ENCODE measurements at places on chromosomes 2 and 18. TPM values are rescaled to one million over a fixed set of nuclear protein-coding genes. Genes with fewer than 3 reads are reported as not detected.
A peak's percentile ranks its signal among the peaks of the same experiment; 100 is the strongest.

DNA sequence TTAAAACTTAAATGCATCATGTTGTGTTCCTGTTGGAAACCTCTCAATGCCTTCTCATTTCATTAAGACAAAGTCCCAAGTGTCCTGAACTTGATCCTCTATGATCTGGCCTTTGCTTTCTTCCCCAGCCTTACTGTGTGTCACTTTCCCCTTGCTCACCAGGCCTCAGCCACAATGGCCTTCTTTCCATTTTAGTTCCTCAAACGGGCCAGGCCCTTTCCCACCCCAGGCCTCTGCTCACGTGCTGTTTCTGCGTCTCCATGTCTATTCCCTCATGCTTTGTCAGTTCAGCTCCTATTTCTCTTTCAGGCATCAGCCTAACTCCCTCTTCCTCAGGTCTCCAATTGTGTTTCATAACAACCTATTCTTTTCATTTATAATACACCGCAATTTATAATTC is 19.5 kb downstream of the CXCR4 start:
- DNase-seq: no peak

- DNase-seq: no peak
These were observed 260.7 kb downstream of the FHOD3 start for GRCh38 chr18:36558234-36558633.

DNA sequence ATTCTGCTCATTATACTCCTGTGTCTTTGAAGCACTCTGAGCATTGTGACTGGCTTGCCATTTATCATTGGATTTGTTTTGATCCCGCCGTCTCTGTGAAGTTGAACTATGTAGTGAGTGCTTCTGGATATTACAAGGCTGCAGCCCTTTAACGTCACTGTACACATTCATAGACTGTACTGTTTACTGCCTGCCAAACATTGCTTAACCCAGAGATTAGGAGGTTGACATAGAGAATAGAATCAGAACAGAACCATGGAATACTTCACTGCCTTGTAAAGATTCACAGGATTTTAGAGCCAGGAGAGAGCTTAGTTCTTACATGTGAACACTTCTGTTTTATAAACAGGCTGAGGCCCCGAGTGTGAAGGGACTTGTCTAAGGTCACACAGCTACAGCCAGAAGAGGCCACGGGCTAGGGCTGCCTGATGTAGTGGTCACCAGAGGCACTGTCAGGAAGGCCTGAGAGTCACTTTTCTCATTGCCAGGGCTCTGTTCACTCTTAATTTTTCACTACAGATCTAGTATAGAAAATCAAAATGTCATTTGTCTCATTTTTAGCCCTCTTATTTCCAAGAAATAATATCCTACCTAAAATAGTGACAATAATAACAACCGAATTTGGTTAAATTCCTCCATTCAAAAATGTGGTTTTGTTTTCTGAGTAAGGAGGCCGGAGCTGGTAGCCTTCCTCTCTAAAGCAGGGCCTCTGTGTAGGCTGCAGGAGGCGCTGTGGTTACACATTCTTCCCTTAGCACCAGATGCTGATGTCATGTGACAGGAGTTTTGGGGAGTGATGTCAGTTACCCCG is 87.9 kb downstream of the UGGT1 start:
- peak; percentile 67 for DNase-seq

DNA sequence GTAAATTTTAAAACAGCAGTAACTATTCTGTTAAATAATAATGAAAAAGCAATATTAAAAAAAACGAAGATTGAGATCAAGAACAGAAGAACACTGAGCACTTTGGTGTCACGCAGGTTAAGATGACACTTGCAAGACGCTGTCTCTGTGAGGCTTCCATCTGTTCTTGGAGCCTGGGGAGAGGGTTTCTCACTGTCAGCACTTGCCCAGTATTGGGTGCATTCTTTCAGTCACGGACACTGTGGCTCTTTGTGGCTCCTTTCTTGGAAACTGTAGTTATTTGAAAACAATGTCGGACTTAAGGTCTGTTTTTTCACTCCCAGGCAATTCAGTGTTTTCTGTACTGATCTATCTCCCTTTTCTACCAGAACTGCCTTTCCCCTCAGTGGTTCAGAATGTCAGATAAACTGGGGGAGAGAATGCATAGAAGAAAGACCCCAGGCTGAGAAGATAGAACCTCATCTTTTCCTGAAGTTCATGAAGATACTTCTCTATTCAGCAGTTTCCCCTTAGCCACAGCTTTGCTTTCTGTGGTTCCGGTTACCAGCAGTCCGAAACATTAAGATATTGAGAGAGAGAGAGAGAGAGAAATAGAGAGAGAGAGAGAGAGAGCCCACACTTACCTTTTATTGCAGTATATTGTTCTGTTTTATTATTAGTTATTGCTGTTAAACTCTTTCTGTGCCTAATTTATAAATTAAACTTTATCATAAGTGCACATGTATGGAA is 283.3 kb downstream of the DCDC2C start:
- DNase-seq: no peak

- DNase-seq: no peak
These were observed 42.4 kb upstream of the ACKR3 start for GRCh38 chr2:236527159-236527630.

- DNase-seq: no peak
These were observed 137.7 kb upstream of the MMADHC start for GRCh38 chr2:149725234-149725633.

GRCh38 chr2:237701859-237702390 is 74.5 kb downstream of the LRRFIP1 start:
- no peak for DNase-seq

DNA sequence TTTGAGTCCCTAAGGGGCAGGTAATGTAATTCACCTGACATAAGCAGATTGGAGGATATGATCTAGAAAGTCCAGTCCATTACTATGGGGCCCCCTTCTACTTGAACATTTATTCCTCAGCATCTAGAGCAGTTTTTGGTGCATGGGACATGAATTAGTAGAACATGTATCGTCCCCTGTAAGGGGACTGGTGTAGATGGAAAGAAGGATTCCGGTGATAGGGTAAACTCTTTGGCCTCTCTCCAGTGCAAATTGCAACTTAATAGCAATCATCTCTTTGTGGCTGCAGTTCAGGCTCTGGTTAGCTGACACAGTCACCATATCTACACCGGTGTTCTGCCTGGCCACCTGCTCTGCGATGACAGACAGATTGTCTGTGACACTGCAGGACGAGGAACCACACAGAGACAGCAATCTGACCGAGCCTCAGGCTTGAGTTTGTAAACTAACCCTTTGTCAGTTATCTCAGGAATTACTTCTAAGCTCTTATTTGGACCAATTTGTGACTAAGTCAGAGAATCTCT is 6.4 kb upstream of the SLC8A1 start:
- DNase-seq: no peak

DNA sequence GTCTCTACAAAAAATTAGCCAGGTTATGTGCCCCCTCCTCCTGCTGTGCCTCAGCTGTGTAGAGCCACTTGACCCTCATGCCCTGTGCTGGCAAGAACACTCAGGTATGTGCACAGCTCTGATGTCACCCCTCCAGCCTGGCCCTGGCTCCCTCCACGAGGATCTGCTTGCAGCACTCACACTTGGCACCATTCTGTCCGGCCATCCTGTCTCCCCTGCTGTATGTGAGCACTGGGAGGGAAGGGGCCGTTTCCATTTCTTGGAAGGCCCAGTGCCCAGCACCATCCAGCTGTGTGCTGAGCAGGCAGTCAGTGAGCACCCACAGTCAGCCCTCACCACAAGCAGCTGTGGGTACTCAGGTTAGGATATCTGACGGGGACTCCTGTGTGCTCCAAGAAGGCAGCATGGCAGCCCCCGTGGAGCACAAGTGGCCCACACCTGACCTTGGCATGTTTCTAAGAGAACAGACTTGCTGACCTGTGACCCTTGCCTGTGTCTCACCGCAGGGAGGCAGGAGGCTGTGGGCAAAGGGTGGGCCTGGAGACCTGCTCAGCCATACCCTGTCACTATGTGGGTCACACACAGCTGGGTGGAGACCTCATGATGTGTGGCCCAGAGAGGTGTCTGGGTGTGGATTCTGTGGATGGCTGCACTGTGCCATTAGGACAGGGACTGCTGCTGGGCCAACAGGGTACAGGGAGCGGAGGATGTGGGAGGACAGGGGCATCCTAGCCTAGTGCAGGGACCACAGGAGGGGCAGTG is 31.5 kb downstream of the USP34 start:
- no peak for DNase-seq

DNA sequence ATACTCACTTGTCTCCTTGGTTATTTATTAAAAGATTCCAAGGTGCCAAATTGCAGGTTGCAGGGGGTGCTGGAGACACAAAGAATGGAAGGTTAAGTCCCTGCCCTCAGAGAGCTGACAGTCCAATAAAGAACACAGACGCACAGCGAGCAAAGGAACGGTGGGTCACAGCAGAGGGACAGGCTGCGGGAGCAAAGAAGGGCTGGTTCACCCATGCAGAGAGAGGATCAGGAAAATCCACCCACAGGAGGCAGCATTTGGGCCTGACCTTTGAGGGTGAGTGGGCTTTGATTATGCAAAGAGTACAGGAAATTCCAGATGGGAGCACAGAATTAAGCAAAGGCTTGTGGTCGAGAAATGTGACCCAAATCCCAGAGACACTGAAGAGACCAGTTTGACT is 45.0 kb downstream of the ZBTB7C start:
- DNase-seq: no peak

DNA sequence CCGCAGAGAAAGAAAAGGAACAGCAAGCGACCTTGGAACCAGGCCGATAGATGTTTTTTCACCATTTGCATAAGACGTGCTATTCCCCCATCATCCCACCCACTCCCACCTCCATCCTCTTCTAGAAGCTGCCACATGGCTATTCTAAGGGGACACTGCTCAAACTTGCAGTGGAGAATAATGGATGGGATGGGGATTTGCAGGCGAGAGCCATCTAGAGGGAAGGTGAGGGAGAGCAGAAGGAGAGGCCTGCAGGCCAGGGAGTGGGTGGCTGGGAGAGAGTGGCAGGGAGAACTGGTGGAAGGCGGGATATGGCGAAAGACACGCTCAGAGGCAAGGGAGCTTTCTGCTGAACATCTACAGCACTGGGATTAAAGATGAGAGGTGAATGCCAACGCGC is 84.9 kb downstream of the MAPK4 start:
- peak; percentile 60 for DNase-seq

Gene TLK1
- total RNA-seq: 99.6 TPM

Gene DSG3
- total RNA-seq: not detected

Gene LRATD1
- 2.3 TPM for total RNA-seq

Gene CRYGC
- total RNA-seq: not detected

Gene ANKRD39
- total RNA-seq: 17.0 TPM

Gene AP1S3
- total RNA-seq: 17.4 TPM

Gene POTEC
- not detected for total RNA-seq

Gene DAW1
- 0.61 TPM for total RNA-seq

All from WTC11 (cell line).